ENCODE measurements at places on chromosomes 5 and 9.

GRCh38 chr5:108260117-108260857 is 121.6 kb downstream of the FBXL17 start:
- DNase-seq = peak; percentile 58

DNA sequence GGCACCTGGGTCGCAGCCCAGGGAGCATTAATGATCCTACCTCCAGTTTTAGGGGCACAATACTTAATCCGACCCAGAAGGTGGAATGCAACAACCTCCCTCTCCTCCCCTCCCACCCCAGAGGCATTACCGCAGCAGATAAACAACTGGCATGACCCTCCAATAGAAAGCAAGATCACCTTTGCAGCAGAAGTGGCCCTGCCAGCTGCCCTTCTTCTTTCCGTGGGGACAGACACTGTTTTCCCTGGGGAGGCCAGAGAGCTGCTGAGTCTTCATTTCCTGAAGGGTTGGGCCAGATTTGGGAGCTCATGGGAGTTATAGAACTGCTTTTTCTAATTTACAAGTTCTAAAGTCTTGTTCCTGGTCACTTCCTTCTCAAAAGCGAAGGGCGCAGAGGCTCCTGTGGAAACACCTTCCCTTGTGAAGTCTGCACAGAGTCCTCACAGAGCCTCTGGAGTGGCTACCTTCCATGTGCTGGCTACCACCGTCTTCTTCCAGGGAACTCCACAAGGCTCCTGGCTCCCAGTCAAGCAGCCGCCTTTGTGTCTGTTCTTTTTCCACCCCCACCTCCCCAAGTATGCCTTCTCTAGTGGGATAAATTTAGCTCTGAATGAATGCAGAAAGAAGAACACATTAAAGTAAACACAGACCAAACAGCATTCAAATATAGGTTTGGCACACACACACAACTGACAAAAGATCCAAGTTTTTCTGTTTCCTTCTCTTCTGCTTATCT is 8.0 kb upstream of the PALM2AKAP2 start:
- no peak for DNase-seq

DNA sequence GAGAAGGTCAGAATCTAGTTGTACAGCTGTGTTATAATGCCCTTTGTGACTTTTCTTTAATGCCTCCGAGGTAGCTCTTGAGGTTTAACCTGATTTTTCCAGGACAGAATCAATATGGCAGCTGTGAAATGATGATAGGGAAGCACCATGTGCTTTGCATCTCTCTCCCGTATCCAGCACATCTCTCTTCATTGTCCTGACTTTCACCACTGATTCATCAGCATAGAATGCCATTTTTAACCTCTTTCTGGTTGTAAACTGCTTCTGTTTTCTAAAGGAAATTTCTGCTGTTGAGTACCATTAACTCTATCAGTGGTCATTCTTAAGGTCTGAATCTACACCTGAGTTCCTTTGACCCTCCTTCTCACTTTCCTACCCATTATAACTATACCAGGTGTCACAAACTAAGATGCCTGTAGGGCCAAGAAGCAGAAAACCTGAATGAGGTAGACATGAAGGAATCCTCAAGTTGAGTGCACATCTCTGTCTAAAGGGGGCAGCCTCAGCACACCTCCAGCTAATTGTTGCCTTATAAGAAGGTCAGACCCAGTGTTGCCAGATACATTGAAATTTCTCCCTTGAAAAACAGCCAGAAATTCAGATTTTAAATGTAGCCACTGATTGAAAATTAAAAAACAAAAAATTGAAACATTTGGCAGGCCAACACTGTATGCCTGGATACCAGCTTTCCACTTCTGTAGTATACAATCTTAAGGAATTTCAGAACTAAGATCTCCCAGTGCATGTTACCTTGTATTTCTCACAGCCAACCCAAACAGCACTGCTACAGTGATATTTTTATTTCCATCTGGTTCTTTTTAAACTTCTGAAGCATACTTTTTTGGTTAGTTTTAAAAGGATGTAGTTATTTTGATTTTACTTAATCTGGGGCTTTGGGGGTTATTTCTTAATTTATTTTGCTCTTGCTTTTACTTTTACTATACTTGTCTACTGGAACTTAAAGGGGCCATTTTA is 35.8 kb upstream of the TLX3 start:
- DNase-seq = peak; percentile 2

GRCh38 chr5:115262321-115263077 is at the start of gene PGGT1B:
PGGT1B (minus strand) TSS chr5:115262877; CDS start chr5:115262851, 26 bp downstream.
- peak; percentile 80 for DNase-seq

- no peak for DNase-seq
These were observed 2.1 kb upstream of the ANXA1 start for GRCh38 chr9:73149371-73150067.

- no peak for DNase-seq
These were observed 1.1 kb downstream of the TGFBR1 start for GRCh38 chr9:99106044-99106375.

DNA sequence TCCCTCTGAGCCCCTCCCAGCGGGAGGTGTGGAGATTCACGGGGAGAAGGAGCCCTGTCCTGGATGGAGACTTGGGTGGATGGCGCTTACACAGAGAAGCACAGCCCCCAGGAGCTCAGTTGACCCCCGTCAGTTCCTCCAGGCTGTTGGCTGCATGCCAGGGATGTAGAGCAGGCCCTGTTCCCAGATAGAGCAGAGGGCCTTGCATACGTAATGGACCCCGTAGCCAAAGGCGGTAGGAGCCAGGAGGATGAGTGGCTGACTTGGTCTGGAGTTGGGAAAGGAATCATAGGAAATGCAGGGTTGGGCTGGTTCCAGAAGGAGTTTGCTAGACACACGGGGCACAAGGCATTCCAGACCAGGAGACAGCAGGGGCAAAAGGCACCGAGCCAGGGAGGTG is 2.5 kb downstream of the PMPCA start:
- no peak for DNase-seq

Data from activated naive CD8-positive, alpha-beta T cell treated with anti-CD3 and anti-CD28 coated beads for 36 hours (primary cell).